H1 (cell line): ENCODE measurements at places on chromosomes 3 and 15. TPM values are rescaled to one million over a fixed set of nuclear protein-coding genes. Genes with fewer than 3 reads are reported as not detected.

Gene IMPG2
- polyA plus RNA-seq: 0.02 and 0.03 TPM in 2 replicates

Gene FAM131A
- polyA plus RNA-seq: 21.9 and 35.3 TPM in 2 replicates

Gene PYGO1
- 0.25 and 0.50 TPM in 2 replicates for polyA plus RNA-seq

Gene MAP1A
- polyA plus RNA-seq: 0.57 and 0.80 TPM in 2 replicates

Gene ZNF620
- 5.1 and 5.3 TPM in 2 replicates for polyA plus RNA-seq

Gene CHST2
- 3.2 and 5.1 TPM in 2 replicates for polyA plus RNA-seq

Gene RGMA
- polyA plus RNA-seq: 19.9 and 49.3 TPM in 2 replicates

Gene STARD9
- 2.8 and 3.3 TPM in 2 replicates for polyA plus RNA-seq

Gene UROC1
- 0.03 and 0.09 TPM in 2 replicates for polyA plus RNA-seq

Gene BCHE
- polyA plus RNA-seq: 0.35 and 0.56 TPM in 2 replicates

Gene TMCO5A
- not detected in 2 replicates for polyA plus RNA-seq

Gene CACNA2D3
- 0.78 and 1.5 TPM in 2 replicates for polyA plus RNA-seq

Gene TRPM7
- 4.2 and 7.5 TPM in 2 replicates for polyA plus RNA-seq

Gene ACP3
- 0.67 and 1.4 TPM in 2 replicates for polyA plus RNA-seq

Gene RNF168
- polyA plus RNA-seq: 6.3 and 8.1 TPM in 2 replicates

Gene ALPK3
- 4.4 and 4.9 TPM in 2 replicates for polyA plus RNA-seq

Gene ADCY5
- polyA plus RNA-seq: 40.8 and 48.9 TPM in 2 replicates

Gene ITIH1
- not detected in 2 replicates for polyA plus RNA-seq
